Lung microvascular endothelial cell (primary cell): ENCODE measurements at places on chromosomes 16 and 17. TPM values are rescaled to one million over a fixed set of nuclear protein-coding genes. Genes with fewer than 3 reads are reported as not detected.

DNA sequence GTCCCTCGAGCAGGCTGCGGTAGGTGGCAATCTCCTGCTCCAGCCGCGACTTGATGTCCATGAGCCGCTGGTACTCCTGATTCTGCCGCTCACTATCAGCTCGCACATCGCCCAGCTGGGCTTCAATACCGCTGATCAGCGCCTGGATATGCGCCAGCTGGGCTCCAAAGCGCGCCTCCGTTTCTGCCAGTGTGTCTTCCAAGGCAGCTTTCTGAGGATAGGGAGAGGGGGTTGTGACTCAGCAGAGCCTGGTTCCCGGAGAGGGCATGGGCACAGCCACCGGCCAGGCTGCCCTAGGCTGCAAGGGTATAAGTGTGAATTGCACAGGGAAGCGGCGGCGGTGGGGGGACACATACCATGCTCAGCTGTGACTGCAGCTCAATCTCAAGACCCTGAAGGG, 4.3 kb downstream of the KRT19 start:
- no peak for DNase-seq

DNA sequence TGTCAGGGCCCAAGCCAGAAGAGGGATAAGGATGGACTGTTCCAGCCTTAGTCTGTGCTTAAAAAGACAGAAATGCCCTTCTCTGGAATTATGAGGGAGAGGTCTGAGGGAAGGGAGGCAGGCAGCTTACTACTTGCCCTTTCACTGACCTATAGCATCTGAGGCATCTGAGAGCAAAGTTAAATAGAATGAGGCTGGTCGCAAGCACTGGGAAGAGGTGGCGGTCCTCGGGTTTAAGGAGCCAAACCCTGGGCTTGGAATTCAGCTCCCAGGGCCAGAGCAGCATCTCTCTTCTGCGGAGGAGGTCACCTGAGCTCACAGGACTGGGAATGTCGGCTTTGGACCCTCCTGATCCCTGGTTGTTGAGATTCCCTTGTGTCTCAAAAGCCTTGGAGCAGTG, 3.1 kb upstream of the LIMD2 start:
- no peak for DNase-seq

DNA sequence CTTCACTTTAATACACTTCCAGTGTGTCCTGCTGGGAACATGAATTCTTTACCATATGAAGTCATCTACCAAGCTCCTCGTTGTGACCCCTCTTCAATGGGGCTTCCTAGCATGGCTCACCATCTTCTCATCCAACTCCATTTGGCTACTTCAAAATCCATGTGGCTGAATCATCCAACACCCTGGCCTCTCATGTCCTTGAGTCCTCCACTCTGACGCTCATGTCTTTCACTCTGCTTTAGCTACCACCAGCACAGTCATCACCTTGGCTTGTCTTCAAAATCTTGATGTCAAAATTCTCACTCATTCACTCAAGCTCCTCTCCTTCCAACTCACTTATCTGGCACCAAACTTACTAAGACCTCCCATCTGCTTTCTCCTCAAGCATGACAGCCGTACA, 35.8 kb downstream of the AMFR start:
- DNase-seq: no peak

DNA sequence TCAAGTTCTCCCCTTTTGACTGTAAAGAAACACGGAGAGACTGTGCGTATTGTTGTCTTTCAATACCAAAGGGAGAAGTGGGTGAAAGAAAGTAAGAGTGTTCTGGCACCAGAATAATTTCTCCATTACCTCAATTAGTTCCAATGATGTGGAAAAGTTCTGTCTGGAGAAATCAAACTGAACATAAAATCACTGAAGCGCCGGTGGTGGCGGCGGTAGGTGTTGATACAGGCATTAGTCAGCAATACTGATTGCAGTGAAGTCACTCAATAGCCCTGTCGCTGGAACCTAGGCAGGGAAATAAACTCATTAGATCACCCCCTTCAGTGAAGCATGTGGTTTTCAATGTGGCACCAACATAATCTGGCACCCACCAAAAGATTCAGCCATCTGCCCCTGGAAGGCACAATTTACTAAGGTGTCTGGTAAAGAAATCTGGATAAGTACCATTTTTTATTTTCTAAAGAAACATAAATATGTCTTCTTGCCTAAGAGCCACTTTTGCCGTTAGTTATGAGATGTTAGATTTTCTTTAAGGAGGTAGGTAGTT, 274.2 kb upstream of the SOX9 start:
- no peak for DNase-seq

DNA sequence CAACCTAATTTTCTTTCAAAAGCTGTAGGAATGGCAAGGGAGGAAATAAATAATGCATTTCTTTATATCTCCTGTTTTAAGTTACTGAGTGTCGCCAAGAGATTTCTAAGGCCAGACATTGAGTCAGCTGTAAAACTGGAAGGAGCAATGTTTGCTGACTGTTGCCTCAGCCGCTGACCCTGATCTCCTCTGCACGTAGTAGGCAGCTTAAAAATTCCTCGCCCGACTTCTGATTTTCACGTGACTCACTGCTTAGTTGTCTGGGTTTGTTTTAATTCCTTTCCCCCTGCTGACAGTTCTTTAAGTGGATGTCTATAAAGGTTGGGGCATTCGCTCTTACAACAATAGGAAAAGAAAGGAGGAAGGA, 100.6 kb downstream of the WWOX start:
- no peak for DNase-seq

DNA sequence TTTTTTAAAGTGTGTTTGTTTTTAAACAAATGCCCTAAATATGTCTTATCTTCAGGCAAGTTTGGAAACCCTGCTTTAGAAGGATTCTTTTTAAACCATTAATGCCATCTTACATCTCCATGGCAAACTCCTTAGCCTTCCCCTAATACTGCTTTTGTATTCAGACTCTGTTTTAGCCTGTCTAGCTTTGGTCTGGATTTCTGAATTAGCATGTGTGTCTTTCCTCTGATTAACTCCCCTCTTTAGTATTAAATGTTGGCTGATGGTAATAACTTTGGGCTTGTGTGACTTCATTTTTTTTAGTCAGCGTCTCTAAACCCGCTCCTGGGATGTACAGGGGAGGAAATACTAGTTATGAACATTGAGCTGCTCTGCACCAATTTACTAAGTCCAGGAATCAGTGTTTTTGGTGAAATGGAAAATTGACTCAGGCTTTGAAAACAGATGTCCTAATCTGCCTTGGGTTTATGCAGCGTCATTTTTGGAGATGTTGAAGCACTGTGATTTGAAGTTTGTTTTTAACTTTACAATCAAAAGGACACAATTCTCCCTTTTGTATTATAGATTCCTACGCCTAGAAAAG, 22.2 kb downstream of the WIPF2 start:
- DNase-seq: no peak

Gene LGALS9B
- total RNA-seq: not detected in 2 replicates

DNA sequence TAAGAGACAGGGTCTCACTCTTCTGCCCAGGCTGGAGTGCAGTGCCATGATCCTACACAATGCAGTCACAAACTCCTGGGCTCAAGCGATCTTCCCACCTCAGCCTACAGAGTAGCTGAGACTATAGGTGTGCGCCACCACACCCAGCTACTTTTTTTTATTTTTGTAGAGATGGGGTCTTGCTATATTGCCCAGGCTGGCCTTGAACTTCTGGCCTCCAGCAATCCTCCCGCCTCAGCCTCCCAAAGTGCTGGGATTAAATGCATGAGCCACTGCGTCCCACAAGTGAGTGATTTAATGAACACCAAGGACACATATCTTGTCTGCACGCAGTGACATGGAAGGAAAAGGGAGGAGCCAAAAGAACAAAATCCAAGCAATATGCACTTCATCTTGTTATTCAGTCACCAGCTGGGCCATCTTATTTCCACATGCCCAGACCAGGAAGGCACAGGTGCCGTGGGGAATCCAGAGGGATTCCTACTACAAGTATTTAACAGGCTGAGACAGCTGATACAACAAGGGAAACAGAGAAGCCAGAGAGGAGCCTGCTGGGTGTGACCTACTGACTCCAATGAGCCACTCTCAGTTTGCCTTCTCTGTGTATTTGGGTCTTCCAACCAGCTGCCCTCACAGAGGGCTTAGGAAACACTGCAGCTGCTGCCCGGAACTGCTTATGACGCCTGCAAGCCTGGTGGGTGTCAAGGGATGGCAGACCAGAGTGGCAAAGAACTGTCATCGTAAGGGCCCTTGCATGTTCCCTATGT, 17.0 kb downstream of the LSM12 start:
- no peak for DNase-seq

- DNase-seq: no peak
These were observed 52.6 kb downstream of the RBFOX3 start for GRCh38 chr17:79558091-79558900.

GRCh38 chr17:35069311-35069710, 5.8 kb upstream of the RFFL start:
- DNase-seq: no peak

GRCh38 chr16:13999895-14000425, 71.2 kb upstream of the MRTFB start:
- no peak for DNase-seq

- DNase-seq: no peak
These were observed 178.7 kb downstream of the GRIN2A start for GRCh38 chr16:10003486-10003885.

DNA sequence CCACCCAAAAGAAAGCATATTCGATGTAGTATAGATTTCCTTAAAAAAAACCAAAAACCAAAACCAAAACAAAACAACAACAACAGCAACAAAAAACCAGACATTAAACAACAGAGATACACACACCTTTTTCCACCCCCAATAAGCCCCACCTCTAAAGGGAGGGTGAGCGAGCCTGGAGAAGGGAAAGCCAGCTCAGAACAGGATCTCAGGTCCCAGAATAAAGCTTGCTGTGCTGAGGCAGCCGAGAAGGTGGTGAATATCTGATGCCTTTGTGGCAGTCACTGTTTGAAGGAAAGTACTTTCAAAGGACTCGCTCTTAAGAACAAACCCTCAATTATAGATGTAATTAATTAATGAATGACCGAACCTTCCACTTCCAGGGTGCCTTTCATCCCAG, 470 bp downstream of the KRT23 start:
- DNase-seq: no peak

GRCh38 chr16:83345846-83346640, 461.7 kb upstream of the HSBP1 start:
- no peak for DNase-seq
